ENCODE measurements at places on chromosomes 3 and 15.

- no peak for DNase-seq
Observed at GRCh38 chr3:43792904-43793303, 102.2 kb downstream of the ABHD5 start.

- no peak for DNase-seq
Observed at GRCh38 chr3:114446600-114446999, 152.8 kb downstream of the TIGIT start.

DNA sequence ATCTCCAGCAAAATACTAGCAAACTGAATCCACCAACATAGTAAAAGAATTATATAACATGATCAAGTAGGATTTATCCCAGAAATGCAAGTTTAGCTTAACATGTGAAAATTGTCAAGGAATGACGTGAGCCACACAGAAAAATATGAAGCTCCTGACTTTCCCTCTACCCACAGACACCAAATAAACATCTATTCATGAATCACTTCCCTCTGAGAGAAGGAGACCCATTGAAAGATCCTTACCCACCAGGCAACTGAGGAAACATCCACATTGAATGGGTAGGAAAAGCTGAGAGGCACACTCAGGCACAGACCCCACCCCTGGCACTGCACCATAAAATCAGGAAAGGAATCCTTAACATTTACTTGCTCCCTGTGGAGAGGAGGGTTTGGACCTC lies 102.2 kb upstream of the MANF start:
- DNase-seq: no peak

DNA sequence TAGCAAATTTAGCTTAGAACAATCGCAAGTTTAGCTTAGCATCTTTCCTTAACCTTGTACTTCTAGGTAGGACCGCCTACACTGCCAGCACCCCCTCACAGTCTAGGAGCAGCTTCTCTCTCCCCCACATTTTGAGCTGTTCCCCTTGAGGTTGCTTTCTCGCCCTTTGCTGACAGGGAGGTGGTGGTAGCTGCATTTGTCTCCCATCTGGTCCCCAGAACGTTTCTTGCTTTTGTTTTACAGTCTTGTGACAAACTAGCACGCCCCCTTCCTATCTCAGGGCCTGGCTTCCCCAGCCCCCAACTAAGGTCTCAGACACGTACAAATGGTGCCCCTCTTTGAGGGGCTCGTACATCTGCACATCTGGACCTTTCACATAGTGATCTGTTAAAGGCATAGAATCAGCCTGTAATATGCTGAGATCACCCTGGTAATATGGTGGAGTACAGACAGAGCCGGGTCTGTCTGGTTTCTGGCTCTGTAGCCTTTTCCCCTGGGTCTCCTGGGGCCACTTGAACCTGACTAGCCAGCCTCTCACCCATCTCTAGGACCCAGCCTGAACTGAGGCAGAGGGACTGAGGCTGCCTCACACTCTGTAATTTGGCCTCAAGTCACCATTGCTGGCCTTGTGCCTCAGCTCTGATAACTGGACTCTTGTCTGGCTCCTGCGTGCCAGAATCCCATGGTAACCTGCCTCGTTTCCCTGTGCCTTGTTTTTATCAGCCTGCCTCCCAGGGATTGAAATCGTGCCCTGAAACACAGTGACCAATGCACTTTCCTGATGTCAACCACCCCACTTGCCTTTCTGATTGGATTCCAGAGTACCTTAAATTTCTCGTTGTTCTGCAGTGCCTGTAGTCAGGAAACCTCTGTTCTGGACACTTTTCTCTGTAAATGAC lies 27.7 kb downstream of the CRTC3 start:
- DNase-seq: no peak

DNA sequence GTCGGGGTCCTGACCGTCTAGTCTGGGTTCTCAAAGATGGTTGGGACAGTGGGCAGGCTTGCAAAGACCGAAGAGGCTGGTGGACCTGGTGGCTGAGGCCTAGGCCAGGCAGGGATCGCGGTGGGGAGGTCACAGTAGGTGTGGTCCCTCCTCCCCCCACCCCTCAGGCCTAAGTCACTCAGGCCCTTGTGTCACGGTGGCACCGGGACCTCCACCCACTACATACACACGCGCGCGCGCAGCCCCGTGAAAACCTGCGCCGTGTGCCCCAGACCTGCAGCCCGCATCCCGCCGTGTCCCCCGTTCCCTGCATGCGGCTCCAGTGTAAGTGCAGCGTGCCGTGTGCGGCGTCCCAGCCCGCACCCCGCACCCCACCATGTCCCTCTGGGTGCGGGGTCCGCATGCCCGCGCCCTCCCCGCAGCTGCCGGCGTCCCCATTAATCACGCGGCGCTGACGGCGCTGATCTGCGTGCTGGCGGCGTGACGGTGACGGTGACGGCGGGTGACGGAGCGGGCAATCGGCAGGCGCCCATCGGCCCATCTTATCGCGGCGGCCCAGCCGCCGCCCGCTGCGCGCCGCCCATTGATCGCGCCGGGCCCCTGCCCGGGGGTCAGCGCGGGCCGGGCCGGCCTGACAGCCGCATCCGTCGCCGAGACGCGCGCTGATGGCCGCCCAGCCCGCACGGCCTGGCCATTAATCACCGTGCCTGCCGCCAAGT lies 24.4 kb downstream of the SEC61A1 start:
- DNase-seq: no peak

DNA sequence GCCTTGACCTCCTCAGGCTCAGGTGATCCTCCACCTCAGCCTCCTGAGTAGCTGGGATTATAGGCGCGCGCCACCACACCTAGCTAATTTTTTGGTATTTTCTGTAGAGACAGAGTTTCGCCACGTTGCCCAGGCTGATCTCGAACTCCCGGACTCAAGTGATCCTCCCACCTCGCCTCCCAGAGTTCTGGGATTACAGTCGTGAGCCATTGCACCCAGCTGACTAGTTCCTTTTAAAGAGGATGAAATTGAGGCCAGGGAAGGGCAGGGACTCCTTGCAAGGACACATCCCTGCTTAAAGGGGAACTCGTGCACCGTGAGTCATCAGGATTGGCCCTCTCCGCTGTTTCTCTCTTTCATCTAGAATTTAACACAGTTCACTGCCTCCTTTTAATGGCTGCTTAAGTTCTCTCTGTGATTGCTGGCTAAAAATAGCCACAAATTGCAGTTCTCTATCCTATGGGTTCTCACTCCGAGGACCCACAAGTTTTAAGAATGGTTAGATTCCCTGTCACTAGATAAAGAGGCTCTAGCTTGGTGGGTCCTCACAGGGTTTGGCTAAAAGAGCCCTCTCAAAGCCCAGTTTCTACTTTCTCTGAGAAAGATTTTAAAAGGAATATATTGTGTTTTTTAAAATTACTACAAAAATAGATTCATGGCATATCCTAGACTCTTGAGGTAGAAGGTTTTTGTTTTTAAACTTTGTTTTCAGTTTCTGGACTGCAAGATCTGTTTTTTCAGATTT lies 1.4 kb downstream of the CRTAP start:
- peak; percentile 50 for DNase-seq

DNA sequence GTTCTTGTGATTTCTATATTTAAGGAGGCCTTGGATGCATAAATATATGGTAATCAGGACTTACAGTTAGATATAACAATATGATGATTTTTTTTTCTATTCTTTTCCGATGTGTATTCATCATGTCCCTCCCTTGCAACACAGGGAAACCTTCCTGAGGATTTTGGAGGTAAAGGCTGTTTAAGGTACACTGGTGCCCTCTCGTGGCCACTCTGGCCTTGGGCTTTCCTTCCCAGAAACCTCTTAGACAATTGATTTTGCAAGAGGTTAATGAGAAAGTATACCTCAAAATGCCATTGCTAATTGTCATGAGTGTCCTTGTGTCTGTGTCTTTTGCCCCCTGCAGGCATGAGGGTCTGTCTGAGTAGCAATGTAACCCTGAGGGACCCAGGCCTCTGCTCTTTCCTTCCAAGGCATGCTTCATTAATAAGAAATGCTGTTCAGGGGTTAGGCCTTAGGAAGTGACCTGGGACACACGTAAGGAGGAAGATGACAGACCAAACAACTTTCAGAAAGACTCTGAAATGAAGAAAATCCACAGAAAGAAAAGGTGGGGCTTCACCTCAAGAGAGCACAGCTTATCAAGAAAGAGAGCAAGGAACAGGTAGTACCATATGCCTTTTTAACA lies 70.3 kb upstream of the PPP2R3A start:
- DNase-seq: peak; percentile 70

- DNase-seq: no peak
Observed at GRCh38 chr3:97579365-97579764, 185.2 kb upstream of the ARL6 start.

All from PC-9 (cell line).